ENCODE measurements at places on chromosomes 1 and 21. TPM values are rescaled to one million over a fixed set of nuclear protein-coding genes. Genes with fewer than 3 reads are reported as not detected.

The LGR6 gene
- not detected for total RNA-seq

The TNFSF18 gene
- 0.58 TPM for total RNA-seq

The DISC1 gene
- 6.2 TPM for total RNA-seq

The S100A8 gene
- not detected for total RNA-seq

The DEGS1 gene
- total RNA-seq = 98.9 TPM

The ACTL8 gene
- not detected for total RNA-seq

The SSX2IP gene
- 31.1 TPM for total RNA-seq

The ENTREP3 gene
- 3.4 TPM for total RNA-seq

The MOV10 gene
- total RNA-seq = 28.8 TPM

The ACADM gene
- total RNA-seq = 19.2 TPM

The FCRL3 gene
- not detected for total RNA-seq

The GBP1 gene
- total RNA-seq = 22.3 TPM

The FAM72D gene
- under 0.01 TPM for total RNA-seq

The FCRLB gene
- 3.1 TPM for total RNA-seq

The HAX1 gene
- 149 TPM for total RNA-seq

The CD160 gene
- 0.28 TPM for total RNA-seq

The CYP4A11 gene
- not detected for total RNA-seq

The GRHL3 gene
- total RNA-seq = under 0.01 TPM

Data from regular cardiac myocyte (primary cell).